ENCODE measurements at places on chromosomes 12 and 14. TPM values are rescaled to one million over a fixed set of nuclear protein-coding genes. Genes with fewer than 3 reads are reported as not detected.

Gene GPN3
- total RNA-seq = 19.9 TPM

Gene KRT78
- total RNA-seq = not detected

Gene MLH3
- 21.7 TPM for total RNA-seq

Gene LRTM2
- total RNA-seq = not detected

Gene AMN
- total RNA-seq = 0.19 TPM

Gene PLEKHD1
- total RNA-seq = under 0.01 TPM

Gene PDZRN4
- total RNA-seq = not detected

Gene DHRS2
- total RNA-seq = not detected

Gene AQP2
- total RNA-seq = not detected

Gene RNF212B
- total RNA-seq = not detected

Gene MYH6
- not detected for total RNA-seq

All from endothelial cell of coronary artery (primary cell).